ENCODE measurements at places on chromosomes 2 and 18. TPM values are rescaled to one million over a fixed set of nuclear protein-coding genes. Genes with fewer than 3 reads are reported as not detected.

Gene PID1
- 2.9 TPM for polyA plus RNA-seq

Gene THSD7B
- polyA plus RNA-seq: not detected

Gene BOLL
- 1.8 TPM for polyA plus RNA-seq

Gene HPCAL1
- polyA plus RNA-seq: 314 TPM

Gene TCF4
- polyA plus RNA-seq: 30.8 TPM
